Activated CD4-positive, alpha-beta T cell treated with anti-CD3 and anti-CD28 coated beads, Interleukin-2, amount 10 ng/mL, durations not matched to agents 7 days and 5 days (primary cell): ENCODE measurements at places on chromosomes 3 and 15. TPM values are rescaled to one million over a fixed set of nuclear protein-coding genes. Genes with fewer than 3 reads are reported as not detected.

GOLGA8J gene
- 0.65 TPM for total RNA-seq

SKOR1 gene
- 0.30 TPM for total RNA-seq

GRCh38 chr3:195183071-195183776 is 87.7 kb downstream of the XXYLT1 start:
- no peaks in the 10 kb centered on the region for H3K27me3 ChIP-seq
- no peak overlapping the region for H3K4me3 ChIP-seq
- H3K27ac ChIP-seq, result no peak overlapping the region
- peaks cover 38% of the 10 kb centered on the region for H3K4me1 ChIP-seq
- H3K36me3 ChIP-seq, result no peaks in the 10 kb centered on the region
- no peak for DNase-seq

DNA sequence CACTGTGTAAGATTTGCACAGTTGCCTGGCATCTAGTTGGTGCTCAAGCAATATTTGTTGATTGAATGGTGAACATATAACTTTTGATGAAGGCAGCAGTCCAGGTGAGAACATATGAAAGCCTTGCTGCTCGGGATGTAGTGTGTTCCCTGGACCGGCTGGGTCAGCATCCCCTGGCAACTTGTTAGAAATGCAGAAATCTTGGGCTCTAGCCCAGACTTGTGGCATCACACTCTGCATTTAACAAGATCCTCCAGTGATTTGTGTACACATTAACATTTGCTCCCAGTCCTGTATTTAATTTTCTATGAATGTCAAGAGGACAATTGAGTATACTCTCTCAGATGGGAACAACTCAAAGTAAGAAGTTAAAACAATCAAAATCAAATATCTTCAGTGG is 69.0 kb upstream of the SAMMSON start:
- no peaks in the 10 kb centered on the region for H3K4me1 ChIP-seq
- H3K27me3 ChIP-seq, result peaks cover 2% of the 10 kb centered on the region
- H3K27ac ChIP-seq, result no peak overlapping the region
- no peak overlapping the region for H3K4me3 ChIP-seq

DNA sequence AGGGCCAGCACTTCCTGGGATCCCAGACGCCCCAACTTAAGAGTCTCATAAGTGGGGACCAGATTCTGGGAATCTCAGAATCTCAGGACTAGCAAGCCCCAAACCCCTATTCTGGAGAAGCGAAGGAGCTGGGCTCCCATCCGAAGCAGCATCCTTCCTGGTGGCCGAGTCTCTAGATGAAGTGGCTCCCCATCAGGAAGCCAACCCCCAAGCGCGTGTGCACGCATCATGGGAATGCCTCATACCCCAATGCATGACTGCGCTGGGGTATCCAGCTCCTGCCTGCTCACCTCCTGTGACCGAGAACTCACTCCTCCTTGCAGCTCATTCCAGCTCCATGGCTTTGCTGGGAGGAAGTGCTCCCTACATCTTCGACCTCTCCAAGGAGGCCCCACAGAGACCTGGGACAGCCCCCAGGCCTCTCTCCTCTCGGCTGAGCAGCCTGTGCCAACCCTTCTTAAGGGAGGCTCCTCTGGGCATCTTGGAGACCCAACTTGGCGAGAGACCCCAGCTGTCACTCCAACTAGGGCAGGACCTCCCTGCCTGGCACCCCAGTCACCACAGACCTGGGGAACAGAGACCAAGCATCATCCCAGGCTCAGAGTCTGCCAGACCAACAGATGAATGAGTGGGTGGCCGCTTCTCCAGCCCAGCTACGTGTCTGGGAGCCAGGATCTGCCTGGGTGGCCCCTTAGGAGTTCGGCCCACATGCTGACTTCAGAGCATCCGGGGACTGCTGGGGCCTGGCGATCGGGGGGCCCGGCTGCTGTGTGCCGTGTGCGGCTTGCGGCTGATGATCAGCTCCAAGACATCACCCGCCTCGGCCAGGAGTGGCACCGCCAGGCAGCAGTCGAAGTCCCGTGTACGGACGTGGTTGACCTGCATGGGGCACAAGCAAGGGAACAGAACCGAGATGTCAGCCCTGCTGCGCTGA is 46.9 kb downstream of the GRIP2 start:
- no peak overlapping the region for H3K27ac ChIP-seq
- H3K36me3 ChIP-seq, result peaks cover 1% of the 10 kb centered on the region
- no peak for DNase-seq
- no peaks in the 10 kb centered on the region for H3K27me3 ChIP-seq
- H3K4me3 ChIP-seq, result no peak overlapping the region

DNA sequence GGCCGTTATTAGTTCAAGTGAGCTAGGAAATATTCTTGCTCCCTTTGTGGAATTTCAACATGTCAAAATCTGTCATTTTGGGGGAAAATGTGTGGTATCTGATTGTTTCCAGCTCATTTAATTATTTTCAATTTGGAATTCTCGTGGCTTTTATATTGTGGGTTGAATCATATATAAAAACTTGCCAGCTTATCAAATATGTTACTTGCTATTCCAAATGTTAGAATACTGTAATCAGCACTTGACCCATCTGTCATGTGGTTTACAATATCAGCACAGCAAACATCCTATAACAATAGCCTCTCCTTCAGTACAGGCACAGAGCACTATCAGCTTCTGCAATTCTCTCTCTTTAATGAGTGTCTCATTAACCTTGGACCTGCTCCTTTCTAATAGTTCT is 130.2 kb upstream of the FEZF2 start:
- no peak overlapping the region for H3K27ac ChIP-seq
- H3K4me1 ChIP-seq, result no peaks in the 10 kb centered on the region
- H3K36me3 ChIP-seq, result no peaks in the 10 kb centered on the region

DNA sequence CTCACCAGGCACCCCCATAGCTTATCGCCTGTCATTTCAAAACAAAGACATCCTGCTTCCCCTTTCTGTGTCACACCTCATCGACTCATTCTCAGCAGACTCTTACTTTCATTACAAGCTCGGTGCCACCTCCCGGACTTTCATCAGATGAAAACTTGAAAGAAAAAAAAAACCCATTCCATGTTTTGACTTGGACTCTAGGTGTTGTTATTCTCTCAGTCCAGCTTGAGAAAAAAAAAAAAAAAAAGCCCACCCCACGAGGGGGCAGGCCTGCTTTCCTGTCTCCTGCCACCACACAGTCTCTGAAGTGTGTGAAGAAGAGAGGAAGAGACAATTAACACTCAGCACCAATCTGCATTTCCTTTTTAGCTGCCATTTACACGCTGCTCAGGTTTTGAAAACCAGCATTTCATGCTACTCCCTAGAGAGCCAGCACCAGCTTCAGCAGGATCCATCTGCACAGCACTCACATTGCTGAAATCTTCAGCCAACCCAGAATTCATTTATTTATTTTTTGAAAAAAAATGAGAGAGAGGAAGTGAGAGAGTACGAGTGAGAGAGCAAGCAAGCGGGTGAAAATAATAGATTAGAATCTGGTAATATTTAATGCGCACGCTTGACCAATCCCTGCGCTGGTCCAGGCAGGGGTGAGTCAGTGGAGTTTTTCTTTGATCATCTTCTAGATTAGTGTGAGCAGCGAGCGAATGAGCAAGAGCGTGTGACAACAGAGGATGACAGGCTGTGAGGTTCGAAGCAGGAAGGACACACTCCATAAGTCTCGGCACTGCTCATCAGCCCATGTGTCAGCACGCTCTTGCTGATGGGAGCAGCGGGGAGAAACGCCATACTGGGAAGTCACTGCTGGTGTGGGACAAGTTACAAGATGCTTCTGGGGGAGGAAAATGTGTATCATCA is 23.5 kb downstream of the ZNF80 start:
- H3K27ac ChIP-seq, result no peak overlapping the region
- no peaks in the 10 kb centered on the region for H3K27me3 ChIP-seq
- H3K4me1 ChIP-seq, result peaks cover 17% of the 10 kb centered on the region
- H3K4me3 ChIP-seq, result no peak overlapping the region
